ENCODE measurements at places on chromosomes 3 and 15.

GRCh38 chr3:12193485-12194165 lies 34.9 kb upstream of the TIMP4 start:
- no peak for DNase-seq

DNA sequence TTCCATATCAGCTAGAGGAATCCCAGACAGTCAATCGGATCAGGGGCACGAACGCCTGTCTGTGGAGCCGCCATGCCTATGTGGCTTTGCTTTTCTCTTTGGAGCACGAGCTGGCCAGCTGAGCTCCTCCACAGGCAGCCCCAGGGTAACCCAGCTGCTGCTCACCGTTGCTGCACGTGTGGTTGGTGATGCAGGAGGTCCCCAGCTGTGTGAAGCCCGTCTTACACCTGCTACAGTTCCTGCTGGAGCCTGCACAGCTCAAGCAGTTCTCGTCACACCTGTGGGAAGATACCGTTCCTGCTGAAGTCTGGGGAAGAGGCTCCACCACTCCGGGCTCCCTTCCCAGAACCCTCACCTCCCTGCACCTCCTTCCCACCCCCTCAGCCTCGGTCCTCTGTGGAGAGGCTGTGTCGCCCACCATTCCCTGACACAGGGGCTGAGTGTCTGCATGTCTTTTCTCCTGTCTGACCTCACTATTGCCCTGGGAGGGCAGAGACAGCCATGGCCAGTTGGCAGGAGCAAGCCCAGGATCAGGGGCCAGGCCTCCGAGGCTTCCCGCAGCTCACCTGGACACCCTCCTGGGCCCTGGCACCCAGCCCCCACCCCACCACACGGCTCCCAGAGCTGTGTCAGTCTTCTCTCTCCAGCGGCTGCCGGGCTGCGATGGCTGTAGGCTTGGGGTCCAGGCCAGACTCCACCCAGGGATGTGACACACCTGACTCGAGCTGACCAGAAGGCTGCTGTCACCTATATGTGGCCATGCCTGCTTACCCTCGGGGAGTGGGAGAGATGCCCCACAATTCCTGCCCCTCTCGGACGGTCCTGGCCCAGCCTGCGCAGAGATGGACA lies 12.2 kb upstream of the SNRPA1 start:
- DNase-seq = no peak

- DNase-seq = no peak
These were observed 38.5 kb downstream of the ZBTB20 start for GRCh38 chr3:115108614-115109013.

- no peak for DNase-seq
These were observed 10.8 kb downstream of the GLYCTK start for GRCh38 chr3:52298149-52299098.

- DNase-seq = no peak
These were observed 36.8 kb downstream of the KLHL6 start for GRCh38 chr3:183518491-183519251.

- no peak for DNase-seq
These were observed 1.7 kb downstream of the KNL1 start for GRCh38 chr15:40595773-40596172.

- no peak for DNase-seq
These were observed 31.8 kb downstream of the HEG1 start for GRCh38 chr3:125023833-125024555.

DNA sequence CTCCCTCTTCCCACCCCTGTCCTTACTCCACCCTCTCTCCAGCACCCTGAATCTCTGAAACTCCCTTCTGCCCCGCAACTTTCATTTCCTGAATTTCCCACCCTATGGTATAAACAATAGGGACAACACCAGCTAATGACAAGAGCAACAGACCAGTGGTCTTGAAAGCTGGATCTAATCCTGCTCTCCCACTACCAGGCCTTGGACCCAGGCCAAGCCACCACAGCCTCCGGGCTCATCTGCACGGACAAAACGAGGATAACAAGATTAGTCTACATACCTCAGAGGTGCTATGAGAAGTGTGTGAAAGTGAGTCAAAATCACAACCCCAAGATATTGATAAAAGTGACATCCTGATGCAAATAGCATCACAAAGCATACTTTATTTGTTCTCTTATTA lies 128.6 kb downstream of the ERC2 start:
- no peak for DNase-seq

DNA sequence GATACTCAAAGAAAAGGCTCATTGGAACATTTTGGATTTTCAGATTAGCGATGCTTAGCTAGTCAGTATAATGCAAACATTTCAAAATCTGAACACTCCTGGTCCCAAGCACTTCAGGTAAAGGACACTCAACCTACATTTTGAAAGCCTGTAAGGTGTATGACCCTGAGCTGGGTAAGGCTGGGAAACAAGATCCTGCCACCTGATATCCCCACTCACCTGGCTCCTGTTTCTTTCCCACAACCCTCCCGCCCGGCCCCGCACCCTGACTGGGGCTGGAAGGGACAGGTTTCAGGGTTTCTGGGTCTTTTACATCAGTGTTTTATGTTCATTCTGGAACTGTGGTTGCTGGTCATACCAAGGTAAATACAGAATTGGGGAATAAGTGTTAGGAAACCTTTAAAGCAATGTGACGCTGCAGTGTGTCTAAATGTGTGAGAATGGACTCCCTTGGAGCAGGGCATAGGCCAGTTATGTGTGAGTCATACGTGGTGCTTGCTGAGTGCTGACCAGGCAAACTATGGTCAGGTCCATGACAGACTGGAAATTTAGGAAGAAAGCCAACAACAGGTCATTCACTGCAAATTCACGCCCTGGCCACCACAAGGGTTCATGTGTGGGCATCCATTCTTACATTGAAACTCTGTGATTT lies 22.9 kb downstream of the CTXND1 start:
- DNase-seq = no peak

- DNase-seq = no peak
These were observed 24.5 kb downstream of the SLC6A20 start for GRCh38 chr3:45771831-45772230.

All from CMK (cell line).